Stimulated activated CD8-positive, alpha-beta memory T cell treated with anti-CD3 and anti-CD28 coated beads, Interleukin-2, amount 100 ng/mL, for 1 hour (primary cell): ENCODE measurements at places on chromosomes 1 and 21.

- no peak for DNase-seq
These were observed 58.5 kb downstream of the FGGY start for GRCh38 chr1:59355361-59355760.

GRCh38 chr1:37755951-37756560, 8.9 kb downstream of the EPHA10 start:
- no peak for DNase-seq

DNA sequence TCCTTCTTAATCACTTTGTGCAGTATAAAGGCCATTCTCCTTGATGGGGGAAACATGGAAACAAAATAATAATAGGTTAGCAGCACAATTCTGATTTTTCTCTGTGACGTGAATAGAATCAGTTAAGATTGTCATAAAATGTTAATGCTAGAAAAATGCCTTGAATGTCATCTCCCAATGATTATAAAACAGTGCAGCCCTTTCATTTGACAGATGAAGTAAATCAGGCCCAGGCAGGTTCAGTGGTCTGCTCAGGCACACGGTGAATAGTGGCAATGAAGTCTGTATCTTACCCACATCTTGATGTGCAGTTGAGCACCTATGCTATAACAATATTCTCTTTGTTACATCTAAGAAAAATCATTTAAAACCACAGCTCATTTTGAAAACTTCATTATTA, 32.2 kb upstream of the ZNF281 start:
- DNase-seq = no peak

DNA sequence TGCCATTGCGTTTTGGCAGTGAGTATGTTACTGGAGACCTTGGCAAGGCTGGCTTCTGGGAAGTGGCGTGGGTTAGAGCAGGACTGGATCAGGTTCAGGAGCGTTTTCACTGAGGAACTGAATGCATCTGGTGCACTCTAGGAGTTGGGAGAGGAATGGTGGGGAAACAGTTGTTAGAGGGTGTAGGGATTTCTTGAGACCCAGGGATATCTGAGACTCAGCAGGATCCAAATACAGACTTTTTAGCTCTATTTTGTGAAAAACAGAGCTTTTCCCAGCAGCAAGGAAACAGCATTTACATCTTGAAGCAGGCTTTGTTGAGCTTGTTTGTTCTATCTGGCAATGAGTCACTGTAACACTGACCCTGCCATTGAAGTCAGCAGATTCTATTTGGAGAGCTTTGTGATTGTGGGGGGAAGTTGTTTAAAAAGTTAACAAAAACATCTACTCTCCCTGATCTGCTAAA, 56.9 kb upstream of the NRIP1 start:
- no peak for DNase-seq

DNA sequence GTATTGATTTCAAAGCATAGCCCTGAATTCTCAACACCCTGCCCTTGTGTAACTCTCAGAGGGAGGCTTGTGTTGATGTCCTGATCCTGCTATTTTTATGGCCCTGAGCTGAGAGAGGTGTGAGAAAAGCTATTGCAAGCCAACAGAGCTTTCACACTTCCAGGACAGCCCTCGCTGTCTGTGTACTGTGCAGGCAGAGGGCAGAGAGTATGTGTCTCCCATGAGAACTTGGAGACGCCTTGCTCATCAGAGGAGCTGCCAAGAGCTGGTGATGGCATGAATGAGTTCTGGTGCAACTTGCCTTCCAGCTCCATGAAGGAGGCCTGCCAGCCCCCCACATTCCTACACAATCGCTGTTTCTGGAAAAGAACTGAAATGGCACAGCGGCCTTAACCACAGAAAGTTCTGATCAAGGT, 144.1 kb upstream of the AJAP1 start:
- DNase-seq = no peak

DNA sequence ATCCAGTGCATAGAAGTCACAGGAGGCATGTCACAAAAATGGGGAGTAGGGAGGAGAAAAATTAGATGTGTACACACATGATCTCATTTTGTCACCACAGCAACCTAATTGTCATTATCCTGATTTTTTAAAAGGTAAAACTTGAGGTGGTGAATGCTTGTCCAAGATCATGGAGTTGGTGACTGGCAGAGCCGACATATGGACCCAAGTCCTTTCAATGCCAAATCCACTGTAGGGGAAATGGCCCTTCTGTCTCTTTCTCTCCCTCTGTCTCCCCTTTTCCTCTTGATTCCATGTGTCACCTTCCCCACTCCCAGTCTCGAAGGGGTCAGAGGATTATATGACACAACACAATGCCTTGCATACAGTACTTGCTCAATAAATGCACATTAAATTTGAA, 65.7 kb upstream of the JUN start:
- DNase-seq = no peak

DNA sequence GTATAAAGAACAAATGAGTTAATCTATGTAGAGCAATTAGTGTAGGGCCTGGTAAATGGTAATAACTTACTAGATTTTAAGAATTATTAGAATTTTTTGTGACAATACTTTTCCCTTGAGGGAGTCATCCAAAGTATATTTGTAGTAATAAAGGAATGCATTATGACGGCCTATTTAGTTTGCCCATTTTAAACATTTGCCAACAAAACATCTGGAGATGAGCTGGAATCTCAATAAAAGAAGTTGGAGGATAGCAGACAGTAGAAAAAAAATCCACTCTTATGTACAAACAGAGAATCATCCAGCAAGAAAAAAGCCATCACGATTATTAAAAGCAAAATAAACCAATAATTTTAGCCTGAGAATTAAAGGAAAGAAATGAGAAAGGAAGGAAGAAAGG, 567.3 kb upstream of the ADAMTS5 start:
- no peak for DNase-seq

GRCh38 chr1:191261111-191261510, 783.4 kb upstream of the BRINP3 start:
- no peak for DNase-seq

DNA sequence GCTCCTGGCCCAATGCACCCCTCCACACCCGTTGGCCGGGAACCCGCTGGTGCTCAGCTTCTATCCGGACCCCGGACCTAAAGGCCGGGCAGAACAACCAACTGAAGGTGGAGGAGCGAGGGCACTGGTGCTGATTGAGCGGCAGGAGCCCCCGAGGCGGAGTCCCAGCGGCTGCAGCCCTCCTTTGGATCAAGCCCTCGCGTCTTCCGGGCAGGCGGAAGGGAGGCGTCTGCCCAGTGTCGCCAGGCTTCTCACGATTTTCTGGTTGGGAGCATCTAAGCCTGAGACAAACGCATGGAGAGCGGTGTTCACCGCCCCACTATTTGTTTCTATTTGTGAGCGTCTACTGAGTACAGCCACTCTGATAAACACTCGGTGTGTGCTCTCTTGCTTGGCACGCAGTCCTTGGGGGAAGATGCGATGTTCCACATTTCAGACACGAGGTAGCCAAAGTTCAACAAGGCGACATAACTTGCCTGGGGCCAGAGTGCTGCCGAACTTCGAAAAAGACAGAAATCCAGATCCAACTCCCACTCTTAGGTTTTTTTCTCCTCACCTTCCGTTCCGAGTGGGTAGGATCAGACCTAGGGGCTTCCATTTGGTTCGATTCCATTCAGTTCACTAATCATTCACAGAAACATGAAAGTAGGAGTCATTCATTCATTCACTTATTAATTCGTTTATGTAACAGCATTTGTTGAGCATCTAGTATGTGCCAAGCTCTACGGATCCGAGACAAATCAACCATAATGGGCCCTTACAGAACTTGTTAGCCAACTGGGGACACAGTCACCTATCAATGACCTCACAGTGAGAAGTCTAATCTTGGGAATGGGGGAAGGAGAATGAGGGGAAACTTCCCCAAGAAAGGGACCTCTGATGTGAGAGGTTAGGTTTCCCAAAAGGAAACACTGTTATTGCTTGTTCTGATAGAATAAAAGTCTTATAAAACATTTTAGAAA, 4.9 kb upstream of the DMRTA2 start:
- no peak for DNase-seq

- no peak for DNase-seq
These were observed at the start of gene ADAMTS4 for GRCh38 chr1:161198897-161199431. ADAMTS4 (minus strand) TSS chr1:161199054; CDS start chr1:161198627, 427 bp downstream.

DNA sequence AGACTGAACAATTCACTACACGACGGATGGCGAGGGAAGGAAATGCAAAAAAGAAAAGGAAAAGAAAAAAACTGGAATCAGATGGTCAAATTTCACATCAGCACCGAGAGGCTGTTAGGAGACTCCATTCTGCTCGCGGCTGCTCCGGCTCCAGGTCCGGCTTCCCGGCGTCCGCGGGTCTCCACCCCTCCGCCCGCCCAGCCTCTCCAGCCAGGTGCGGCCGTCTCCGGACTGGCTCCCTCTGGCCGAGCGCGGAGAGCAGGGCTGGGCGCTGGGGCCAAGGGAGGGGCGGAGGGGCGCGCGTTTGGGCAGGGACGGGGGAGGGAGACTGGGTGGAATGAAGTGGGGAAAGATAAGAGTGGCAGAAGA, 332 bp downstream of the KCNJ6 start:
- DNase-seq = no peak

- DNase-seq = no peak
These were observed 180.0 kb upstream of the KCND3 start for GRCh38 chr1:112169517-112169916.

GRCh38 chr1:23273450-23274133, 56.3 kb upstream of the HTR1D start:
- no peak for DNase-seq

DNA sequence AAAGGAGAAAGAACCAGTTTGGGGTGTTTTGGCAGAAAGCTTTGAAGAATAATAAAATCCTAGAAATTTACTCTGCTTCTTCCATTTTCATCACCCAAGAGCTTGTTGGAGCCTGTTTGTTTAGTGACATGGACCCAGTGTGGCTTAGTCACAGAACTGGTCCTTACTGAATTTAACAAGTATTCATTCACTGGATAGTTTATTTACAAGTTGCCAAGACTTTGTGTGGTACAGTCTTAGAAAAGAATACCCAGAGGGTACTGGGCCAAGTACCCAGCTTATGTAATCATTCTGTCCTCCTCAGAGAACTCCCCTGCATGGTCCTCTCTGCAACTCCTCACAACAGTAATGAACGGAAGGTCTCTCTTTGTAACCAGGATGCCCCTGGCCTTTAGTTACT, 16.4 kb downstream of the RAB4A start:
- DNase-seq = no peak

- DNase-seq = no peak
These were observed 397.7 kb downstream of the NTNG1 start for GRCh38 chr1:107538502-107538901.

- no peak for DNase-seq
These were observed 492.0 kb upstream of the RUNX1 start for GRCh38 chr21:35540950-35541638.

GRCh38 chr1:232524056-232524455, 105.9 kb downstream of the SIPA1L2 start:
- DNase-seq = no peak

GRCh38 chr1:225700164-225700821, 47.4 kb upstream of the ENAH start:
- DNase-seq = no peak

- DNase-seq = no peak
These were observed 6.7 kb downstream of the GADD45A start for GRCh38 chr1:67691712-67692111.

- no peak for DNase-seq
These were observed 36.4 kb upstream of the TRABD2B start for GRCh38 chr1:48033495-48034045.

- peak; percentile 39 for DNase-seq
These were observed 42.8 kb upstream of the USP24 start for GRCh38 chr1:55257958-55258357.

- no peak for DNase-seq
These were observed 646.0 kb upstream of the TMPRSS15 start for GRCh38 chr21:19049567-19049966.

DNA sequence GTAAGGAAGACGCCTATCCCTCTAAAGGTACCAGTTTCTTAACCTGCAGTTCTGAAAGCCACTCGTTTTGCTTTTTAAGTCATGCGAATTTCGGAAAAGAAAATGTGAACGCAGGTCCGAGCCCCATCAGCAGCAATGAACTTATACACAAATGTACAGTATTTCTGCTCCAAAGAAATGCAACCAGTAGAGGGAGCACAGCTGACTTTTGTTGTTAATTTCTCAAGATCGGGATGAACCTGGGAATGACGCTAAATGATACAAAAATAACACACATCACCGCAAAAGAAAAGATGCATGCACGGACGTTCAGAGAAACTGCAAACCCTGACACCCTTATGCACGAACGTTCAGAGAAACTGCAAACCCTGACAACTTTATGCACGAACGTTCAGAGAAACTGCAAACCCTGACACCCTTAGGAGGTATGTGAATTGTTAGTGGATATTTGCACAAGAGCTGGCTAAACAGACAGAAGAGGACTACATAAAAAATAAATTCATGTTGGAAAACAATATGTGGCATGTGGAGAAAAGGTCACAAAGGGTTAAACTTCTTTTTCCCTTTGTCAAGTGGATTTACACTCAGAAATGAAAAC, 3.5 kb upstream of the TIAM1 start:
- DNase-seq = no peak

DNA sequence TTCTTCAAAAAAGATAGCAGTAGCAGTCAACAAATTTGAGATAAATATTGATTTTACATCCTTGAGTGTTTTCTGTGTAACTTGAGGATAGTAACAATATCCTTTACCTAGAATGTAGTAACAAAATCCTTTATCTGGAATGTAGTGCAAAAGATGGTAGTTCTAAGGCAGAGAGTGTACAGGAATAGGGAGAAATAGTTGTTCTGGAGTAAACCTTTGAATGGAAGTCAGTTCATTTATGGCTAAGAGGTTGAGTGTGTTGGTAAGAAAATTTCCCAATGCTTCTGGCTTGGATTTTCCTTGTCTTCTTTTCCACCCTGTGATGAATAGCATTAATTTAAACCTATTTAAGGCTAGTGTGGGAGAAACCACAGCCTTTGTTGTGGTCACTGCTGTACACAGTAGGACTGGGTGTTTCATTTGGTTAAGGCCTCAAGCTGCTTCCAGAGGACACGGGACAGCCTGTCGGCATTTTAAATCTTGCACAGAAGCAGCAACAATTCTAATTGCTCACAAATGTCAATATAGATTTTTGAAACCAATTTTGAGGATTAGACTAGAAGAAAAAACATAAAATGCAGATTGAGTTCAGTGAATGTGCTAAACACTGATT, 11.3 kb downstream of the NFIA start:
- DNase-seq = no peak

- DNase-seq = no peak
These were observed 7.5 kb downstream of the MMEL1 start for GRCh38 chr1:2625311-2625710.

GRCh38 chr1:223363856-223364684, at the start of gene SUSD4:
SUSD4 (minus strand) TSS chr1:223364176; CDS start chr1:223363425, 751 bp downstream.
- DNase-seq = peak; percentile 18

GRCh38 chr1:243433737-243434370, 178.0 kb downstream of the SDCCAG8 start:
- no peak for DNase-seq

GRCh38 chr1:117562581-117563491, 43.0 kb upstream of the TENT5C start:
- DNase-seq = no peak

- DNase-seq = no peak
These were observed 121.3 kb downstream of the GRIK3 start for GRCh38 chr1:36913016-36913415.

GRCh38 chr1:223683586-223684487, 18.3 kb upstream of the CAPN8 start:
- DNase-seq = peak; percentile 39
